ENCODE measurements at places on chromosomes 2 and 18. TPM values are rescaled to one million over a fixed set of nuclear protein-coding genes. Genes with fewer than 3 reads are reported as not detected.
A peak's percentile ranks its signal among the peaks of the same experiment; 100 is the strongest.

RAD51AP2 gene
- total RNA-seq = 0.30 TPM

AQP4 gene
- total RNA-seq = 0.45 TPM

KCNJ13 gene
- not detected for total RNA-seq

FBXO15 gene
- 0.58 TPM for total RNA-seq

ARL5A gene
- total RNA-seq = 21.1 TPM

REL gene
- total RNA-seq = 4.4 TPM

MOGAT1 gene
- 10.2 TPM for total RNA-seq

ATG4B gene
- 41.5 TPM for total RNA-seq

HOXD4 gene
- total RNA-seq = not detected

MC5R gene
- not detected for total RNA-seq

ZBTB7C gene
- total RNA-seq = 1.2 TPM

TGFA gene
- total RNA-seq = 5.0 TPM

CDKL4 gene
- total RNA-seq = not detected

GRCh38 chr18:28116461-28116860, 60.5 kb downstream of the CDH2 start:
- no peak for DNase-seq

GRCh38 chr2:224110811-224111210, 71.7 kb upstream of the SERPINE2 start:
- DNase-seq = no peak

GRCh38 chr2:57876313-57876712, 170.3 kb upstream of the VRK2 start:
- no peak for DNase-seq

GRCh38 chr2:17867133-17867532, 11.3 kb upstream of the KCNS3 start:
- DNase-seq = no peak

- DNase-seq = no peak
Observed at GRCh38 chr2:37379881-37380296, 35.5 kb downstream of the QPCT start.

- DNase-seq = no peak
Observed at GRCh38 chr2:24635181-24635580, 144.1 kb downstream of the NCOA1 start.

GRCh38 chr2:17646081-17646554, 105.6 kb downstream of the VSNL1 start:
- no peak for DNase-seq

DNA sequence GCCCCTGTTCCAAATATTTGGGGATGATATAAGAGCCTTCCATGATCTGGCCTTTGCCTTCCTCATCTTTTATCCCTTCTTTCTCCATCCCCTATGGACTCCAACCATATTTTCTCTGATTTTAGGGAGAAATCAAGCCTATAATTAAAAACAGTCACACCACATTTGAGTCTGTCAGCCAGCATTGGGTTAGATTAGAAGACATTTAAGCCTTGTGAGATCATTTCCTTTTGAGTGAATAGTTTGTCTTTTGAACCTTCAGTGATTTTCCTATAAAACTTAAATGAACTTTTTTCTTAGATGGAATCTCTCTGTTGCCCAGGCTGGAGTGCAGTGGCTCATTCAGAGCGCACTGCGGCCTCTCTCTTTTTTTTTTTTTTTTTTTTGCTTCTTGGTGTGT, 7.6 kb upstream of the C18orf32 start:
- no peak for DNase-seq

DNA sequence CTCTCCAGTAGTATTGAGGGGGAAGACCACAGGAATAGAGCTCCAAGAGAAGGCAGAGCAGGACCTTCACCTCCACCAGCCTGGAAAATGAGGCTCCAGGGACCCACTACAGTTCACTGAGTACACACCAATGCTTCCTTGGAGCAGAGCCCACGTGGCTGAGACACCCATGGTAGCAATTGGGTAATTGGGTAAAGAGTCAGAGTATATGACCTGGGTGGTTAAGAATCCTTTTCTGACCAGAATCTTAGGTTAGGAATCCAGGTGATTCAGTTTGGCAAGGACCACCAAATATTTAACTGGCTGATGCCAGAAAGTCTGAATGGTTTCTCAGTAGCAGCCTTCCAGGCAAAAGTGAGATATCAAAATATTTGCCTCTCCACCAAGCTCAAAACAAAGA, 107.7 kb downstream of the MDH1 start:
- DNase-seq = peak; percentile 72

GRCh38 chr18:79511671-79512301, 116.1 kb downstream of the NFATC1 start:
- DNase-seq = peak; percentile 41

DNA sequence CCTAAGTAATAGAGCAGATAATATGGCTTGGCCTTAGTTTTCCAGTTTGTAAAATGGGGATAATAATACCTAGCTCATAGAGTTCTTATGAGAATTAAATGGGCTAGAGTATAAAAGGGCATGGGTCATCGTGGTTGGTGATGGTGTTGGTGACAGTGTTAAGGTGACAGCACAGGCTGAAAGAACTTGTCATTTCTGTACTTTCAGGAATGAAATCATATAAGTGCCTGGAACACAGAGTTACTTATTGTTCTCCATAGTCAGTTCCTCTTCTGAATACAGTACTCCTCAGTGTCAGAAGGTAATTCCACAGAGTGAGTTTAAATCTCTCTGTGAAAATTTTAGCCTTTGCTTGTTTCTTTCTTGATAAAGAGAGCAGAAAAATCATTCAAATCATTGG, 42.4 kb downstream of the KIF5C start:
- DNase-seq = no peak

- DNase-seq = no peak
Observed at GRCh38 chr2:37790019-37790418, 118.6 kb upstream of the CDC42EP3 start.

- no peak for DNase-seq
Observed at GRCh38 chr2:124530203-124530602, 505.1 kb downstream of the CNTNAP5 start.

DNA sequence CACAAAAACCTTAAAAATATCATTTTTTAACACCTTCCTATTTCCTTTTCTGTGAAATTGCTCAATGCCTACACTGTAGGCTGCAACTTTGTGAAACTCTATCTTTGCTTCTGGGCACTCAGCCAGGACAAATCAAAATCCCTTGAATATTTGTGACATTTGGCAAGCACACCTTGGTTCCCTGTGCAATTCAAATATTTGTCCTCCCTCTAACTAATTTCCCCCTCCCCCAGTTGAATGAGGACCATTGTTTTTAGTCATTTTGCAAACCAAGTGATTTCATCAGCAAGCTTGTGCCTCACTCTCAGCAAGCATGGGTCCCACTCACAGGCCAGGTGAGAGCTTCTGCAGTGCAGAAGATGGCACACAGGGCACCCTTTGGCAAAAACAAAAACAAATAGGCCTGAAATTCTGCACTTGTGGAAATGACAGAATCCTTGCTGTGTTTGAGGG, 541.5 kb downstream of the CNTNAP5 start:
- peak; percentile 73 for DNase-seq

GRCh38 chr2:156306821-156307220, 25.7 kb downstream of the NR4A2 start:
- no peak for DNase-seq

- peak; percentile 3 for DNase-seq
Observed at GRCh38 chr2:216752855-216753505, 57.6 kb upstream of the IGFBP5 start.

DNA sequence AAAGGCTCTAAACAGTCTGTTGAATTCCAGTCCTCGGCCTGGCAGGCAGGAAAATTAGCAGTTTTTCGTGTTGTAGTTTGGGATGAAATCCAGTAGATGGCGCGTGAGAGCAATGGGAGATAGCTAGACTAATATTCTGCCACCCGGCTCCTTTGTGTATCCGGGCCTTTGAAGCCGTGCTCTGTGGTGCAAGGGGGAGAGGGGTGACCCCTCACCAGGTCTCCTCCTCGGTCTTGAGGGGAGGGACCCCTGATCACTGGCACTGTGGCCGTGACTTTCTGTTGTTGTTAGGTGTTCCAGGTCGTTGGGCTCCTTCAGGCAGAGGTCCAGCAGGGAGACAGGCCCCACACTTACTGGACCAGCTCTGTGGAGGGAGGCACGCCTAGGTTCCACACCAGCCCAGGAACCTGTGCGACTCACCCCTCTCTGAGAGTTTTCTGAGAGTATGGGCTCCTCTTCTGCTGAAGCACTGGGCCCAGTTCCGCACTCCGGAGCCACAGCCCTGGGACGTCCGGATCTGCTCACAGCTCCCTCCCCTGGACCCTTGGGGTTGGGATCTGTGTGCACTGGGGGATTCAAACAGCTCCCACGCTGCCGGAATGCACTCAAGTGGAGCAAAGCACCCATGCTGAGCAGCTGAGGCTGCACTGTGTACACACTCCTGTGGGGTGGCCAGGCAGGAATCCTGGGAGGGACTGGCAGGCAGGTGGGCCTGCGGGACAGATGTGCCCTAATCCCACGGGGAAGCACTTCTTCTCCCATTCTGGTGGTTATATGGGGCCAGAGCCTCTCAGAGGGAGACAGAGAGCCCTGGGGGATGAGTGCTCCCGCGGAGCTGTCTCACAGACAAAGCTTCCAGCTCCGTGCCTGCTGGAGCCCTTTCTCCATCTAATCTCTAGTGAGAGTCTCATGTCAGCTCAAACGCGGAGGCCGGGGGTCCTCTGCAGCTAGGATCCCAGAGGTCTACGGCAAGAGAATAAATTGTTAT, 8.8 kb downstream of the GKN2 start:
- DNase-seq = peak; percentile 62

DNA sequence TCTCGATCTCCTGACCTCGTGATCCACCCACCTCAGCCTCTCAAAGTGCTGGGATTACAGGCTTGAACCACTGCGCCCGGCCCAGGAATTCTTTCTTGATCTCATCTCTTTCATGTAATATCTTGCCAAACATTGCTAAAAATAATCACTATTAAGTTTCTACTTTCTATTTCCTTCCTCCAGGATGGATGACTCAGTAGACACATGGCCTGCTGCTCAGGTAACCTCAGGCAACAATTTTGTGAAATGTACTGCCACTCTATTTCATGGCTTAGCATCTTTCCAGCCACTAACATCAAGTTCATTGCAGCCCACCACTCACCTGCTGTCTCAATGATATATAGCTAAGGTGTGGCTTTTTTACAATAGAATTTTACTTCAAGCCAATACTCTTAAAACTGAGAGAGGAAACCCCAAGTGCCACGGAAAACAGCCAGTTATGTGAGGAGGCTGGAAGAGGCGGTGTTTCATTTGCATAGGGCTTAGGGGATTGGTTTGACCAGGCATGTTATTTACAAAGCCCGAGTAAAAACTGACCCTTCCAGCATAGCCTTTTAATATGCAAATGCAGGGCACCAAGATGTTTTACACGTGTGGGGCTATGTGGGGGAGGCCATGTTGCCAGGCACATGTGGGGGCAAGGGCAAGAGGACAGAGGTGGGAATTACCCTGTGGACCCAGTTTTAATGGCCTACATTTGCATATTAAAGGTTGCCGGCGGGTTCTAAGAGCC, 11.3 kb upstream of the SUMO1 start:
- no peak for DNase-seq

GRCh38 chr18:267380-267687, 513 bp downstream of the THOC1 start:
- no peak for DNase-seq

DNA sequence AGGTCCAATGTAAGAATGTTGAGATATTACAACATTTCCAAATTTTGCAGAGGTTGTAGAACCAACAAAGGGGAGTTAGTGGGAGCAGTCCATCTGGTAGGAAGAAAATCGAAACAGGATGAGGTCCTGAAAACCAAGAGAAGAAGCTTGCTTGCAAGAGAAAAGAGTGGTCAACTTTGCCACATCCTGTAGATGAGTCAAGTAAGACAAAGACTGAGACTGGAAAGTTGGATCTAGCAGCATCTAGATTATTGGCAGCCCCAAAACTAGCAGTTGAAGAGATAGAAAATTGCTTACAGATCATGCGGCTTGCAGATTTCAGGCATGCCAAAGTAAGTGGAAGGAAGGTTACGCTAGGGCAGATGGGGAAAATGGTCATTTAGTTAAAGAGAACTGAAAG, 378.9 kb downstream of the GRB14 start:
- DNase-seq = no peak

- peak; percentile 93 for DNase-seq
Observed at GRCh38 chr18:79934311-79935097, 16.9 kb downstream of the SLC66A2 start.

DNA sequence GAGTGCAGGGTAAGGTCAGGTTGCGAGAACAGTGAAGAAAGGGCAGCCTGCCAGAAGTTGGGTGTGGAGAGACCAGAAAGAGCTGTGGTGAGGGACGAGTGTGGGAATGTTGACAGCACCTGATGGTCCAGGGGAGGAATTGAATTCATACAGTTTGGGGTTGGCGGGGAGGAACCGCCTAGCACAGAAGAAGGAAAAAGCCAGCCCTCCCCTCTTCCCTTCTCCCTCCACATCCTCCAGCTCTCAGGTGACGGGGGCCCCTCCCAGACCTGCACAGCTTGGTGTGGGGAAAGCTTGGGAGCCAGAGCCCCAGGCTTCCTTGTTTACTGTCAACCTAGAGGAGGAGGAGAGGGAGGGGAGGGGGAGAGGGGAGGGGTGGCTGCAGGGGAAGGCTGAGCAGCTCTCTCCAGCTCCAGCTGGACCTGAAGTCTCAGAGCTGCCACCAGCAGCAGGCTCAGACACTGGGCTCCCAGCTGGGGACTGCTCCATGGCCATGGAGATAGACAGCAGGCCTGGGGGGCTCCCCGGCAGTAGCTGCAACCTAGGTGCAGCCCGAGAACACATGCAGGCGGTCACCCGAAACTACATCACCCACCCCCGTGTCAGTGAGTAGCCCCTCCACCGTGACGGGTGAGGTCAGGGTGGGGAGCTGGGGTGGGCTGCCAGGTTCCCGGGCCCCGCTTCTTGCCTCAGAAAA, at the start of gene ATP6V1B1:
Gene ATP6V1B1, plus strand, starts transcription at position 433 of the 697 bp plus-strand sequence. Its CDS starts 55 bp downstream, at position 488.
- peak; percentile 24 for DNase-seq

GRCh38 chr2:105683011-105683492, 61.7 kb upstream of the NCK2 start:
- DNase-seq = no peak

GRCh38 chr2:134108113-134108512, 145.8 kb upstream of the MGAT5 start:
- DNase-seq = no peak

DNA sequence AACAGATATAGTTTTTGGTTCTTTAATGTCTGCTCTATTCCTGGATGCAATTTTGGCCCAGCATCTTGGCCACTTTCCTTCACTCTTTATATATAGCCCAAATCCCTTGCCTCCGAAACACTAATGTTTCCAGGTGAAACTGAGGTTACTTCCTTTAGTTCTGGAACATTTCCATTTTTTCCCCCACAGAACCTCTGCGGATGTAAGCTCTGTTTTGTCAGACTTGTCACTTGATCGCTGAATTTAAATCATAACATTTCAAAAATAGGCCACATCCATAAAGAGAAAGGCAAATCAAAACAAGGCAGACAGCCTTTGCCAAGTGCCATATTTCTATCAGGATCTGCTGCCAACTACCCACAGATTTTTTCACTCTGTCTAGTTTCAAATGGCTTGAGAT, 115.1 kb downstream of the ANKRD44 start:
- no peak for DNase-seq

DNA sequence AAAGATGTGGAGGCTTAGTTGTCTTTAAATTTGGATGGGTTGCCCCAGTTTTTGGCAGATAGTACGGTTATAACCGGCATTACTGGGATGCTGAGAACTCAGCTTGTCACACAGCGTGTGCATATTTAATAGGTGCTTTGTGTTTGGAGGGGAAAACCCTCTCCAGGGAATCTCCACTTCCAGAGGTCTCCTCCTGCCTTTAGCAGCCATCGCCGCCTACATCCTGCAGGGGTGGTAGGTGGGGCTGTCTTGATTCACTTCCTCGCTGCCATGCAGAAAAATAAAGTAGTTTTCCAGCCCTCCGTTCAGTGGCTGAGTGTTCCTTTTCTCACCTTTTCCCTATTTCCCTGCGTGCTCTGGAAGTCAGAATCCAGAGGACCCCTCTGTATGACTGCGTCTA, 76.4 kb downstream of the ITGB1BP1 start:
- DNase-seq = no peak
